Activated CD4-positive, alpha-beta T cell treated with anti-CD3 and anti-CD28 coated beads, Interleukin-2, amount 50 U/mL, for 1 hour (primary cell): ENCODE measurements at places on chromosomes 1 and 21.

GRCh38 chr1:31421371-31422040 lies 8.5 kb downstream of the SERINC2 start:
- no peak for DNase-seq

GRCh38 chr21:26945916-26946675 lies 20.8 kb downstream of the ADAMTS5 start:
- DNase-seq = no peak

GRCh38 chr1:174626031-174627025 lies 178.6 kb downstream of the GPR52 start:
- no peak for DNase-seq

GRCh38 chr1:115668579-115668978 lies 26.8 kb downstream of the VANGL1 start:
- DNase-seq = no peak

DNA sequence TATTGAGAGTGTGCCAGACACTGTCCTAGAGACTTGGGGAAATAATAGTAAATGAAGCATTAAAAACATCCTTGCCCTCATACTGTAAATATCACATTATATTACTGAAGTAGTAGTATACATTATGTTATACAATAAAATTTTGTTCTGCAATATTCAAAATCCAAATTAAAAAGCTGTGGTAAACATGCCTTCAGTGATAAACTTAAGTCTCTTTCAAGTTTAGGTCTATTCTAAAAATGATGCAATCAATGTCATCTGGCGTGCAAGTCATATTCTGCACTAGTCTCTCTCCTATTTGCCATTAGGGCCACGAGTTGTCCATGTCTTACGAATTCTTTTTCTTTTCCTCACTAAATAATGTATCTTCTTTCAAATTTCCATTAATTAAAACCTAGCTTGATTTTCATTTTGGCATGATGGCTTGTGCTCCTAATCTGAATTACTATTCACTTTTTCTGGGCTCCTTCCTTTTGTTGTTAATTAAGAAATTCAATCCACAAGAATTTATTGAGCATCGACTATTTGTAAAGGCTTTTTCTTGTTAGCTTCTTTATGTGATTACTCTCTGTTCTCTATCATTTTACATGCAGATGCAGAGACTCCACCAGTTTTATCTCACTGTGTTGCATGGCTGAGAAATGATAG lies 130.7 kb downstream of the COQ8A start:
- no peak for DNase-seq

DNA sequence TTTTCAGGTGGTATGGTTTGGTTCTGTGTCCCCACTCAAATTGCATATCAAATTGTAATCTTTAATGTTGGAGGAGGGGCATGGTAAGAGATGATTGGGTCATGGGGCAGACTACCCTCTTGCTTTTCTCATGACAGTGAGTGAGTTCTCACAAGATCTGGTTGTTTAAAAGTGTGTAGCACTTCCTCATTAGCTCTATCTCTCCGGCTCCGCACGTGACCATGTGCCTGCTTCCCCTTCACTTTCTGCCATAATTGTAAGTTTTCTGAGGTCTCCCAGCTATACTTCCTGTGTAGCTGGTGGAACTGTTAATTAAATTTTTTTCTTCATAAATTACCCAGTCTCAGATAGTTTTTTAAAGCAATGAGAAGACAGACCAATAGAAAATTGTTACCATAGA lies 843.2 kb downstream of the AMY1C start:
- no peak for DNase-seq

- DNase-seq = no peak
Observed at GRCh38 chr1:229980009-229980408, 87.0 kb upstream of the GALNT2 start.

- DNase-seq = no peak
Observed at GRCh38 chr1:6577831-6578525, 1.8 kb upstream of the ZBTB48 start.

DNA sequence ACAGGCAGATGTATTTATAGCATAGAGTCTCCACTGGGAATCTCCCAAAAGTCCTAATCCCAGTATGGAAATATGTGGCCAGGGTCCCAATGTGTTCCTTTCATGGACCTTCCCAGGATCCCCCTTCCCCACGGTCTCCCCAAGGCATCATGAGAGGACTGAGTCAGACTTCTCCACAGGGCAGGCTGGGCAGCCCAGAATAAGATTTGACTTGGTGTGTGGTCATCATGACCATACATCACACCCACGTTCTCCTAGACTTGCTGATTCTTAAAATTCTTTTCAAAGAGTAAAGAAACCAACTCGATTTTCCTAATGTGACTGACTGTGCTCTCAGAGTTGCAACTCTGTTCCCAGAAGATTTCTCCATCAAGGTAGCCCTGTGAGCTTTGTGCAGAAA lies 93.9 kb upstream of the CD34 start:
- DNase-seq = no peak

- no peak for DNase-seq
Observed at GRCh38 chr1:52266507-52266906, 99.5 kb downstream of the CC2D1B start.

DNA sequence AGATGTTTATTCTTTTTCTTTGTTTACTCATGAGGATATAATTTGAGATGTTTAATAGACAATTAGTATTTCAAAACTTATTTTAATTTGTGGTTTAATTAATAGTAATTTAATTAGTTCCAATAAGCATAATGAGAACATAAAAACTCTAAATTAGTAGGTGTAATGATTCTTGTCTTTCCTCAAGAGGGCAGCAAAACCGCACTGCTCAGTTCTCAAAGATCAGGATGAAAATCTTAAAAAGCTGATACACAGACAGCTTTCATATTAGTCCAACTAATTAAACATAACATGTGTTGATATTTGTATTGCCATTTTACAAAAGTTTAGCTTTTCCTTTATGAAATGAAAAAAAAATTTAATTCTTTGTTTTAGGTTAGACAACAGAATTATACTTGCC lies 106.7 kb upstream of the C21orf91 start:
- DNase-seq = no peak

DNA sequence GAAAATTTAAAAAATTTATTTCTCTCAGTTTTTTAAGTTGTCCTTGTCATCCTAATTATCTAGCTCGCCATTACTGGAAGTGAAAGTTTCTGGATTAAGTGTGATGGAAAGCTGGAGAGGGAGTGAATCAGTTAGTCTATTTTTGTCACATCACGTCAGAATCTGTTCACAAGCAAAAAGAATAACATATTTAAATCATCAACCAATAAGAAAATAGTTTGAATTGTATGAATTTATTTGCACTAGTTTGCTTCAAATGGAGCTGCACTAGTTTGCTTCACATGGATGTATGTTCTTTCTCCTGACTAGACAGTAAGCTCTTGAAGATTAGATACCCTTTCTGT lies 22.8 kb downstream of the PHC2 start:
- no peak for DNase-seq

DNA sequence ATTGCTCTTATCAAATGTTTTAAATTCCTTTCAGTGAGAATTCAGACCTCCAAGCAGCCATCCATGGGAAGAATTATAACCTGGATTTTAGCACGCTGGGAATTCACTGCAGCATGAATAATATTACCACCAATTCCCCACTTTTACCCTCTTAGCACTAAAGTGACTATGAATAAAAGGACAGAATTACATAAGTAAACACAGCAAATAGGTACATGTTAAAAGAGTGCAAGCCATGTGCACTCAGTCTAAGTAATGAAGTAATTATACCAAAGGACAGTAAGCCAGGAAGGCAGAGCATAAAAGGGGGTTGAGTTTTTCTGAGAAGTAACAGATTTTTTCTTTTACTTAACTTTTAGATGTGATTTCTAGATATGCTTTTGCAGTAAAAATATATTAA lies 176.3 kb downstream of the DENND1B start:
- no peak for DNase-seq

DNA sequence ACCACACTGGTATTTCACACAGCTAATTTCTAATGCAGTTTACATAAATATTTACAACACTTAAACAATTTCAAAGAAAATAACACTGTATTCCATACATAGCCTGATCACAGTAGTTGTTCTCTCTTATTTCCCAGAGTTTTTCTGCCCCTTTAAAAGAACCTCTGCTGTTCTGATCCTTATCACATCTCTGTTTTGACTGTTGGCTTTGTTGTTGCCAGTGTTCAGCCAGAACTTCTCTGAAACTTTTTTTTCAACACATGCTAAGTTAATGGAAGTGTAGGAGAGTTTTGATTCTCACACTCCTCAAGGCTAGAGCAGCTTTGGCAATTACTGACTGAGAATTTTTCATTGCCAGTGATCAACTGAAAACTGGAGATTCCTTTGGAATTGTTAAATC lies 11.1 kb downstream of the SELE start:
- DNase-seq = no peak

DNA sequence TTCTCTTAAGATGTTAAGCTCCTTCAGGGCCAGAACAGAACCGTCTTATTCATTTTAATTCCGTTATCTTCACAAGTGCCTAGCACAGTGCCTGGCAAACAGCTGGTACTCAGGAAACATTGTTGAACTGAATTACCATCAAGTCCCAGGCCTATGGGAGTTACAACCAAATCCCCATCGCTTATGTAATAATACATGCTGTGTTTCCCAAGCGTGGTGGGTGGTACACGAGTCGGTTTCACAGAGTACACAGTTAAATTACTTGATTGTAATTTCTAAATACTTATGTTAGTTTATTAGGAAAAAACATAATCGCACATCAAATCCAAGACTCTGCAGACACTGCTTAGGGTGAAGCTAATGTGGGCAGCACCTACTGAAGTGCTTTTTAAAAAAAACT lies 1.0 kb downstream of the ANGEL2 start:
- DNase-seq = no peak

DNA sequence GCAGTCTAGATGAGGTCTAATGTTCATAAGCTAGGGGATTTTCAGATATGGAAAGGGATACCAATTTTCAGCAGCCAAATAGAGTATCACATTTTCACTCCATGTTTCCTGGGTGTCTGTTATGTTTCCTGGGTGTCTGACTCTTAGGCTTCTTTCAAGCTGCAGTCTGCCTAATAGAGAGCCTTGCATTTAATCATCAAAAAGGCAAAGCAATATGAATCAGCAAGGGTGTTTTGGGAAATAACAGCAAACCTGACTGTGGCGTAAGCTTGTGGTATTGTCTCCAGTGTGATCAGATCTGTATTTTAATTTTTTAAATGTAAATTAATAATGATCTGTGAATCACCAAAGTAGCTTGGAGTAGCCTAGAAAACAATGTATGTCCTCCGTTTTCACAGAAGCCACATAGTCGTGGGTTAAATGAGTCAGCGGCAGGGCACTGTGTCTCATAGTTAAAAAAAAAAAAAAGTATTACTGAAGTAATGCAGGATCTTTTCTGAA lies 10.4 kb downstream of the LGALS8 start:
- DNase-seq = peak; percentile 12

GRCh38 chr1:197732187-197732586 lies 43.1 kb downstream of the DENND1B start:
- no peak for DNase-seq

DNA sequence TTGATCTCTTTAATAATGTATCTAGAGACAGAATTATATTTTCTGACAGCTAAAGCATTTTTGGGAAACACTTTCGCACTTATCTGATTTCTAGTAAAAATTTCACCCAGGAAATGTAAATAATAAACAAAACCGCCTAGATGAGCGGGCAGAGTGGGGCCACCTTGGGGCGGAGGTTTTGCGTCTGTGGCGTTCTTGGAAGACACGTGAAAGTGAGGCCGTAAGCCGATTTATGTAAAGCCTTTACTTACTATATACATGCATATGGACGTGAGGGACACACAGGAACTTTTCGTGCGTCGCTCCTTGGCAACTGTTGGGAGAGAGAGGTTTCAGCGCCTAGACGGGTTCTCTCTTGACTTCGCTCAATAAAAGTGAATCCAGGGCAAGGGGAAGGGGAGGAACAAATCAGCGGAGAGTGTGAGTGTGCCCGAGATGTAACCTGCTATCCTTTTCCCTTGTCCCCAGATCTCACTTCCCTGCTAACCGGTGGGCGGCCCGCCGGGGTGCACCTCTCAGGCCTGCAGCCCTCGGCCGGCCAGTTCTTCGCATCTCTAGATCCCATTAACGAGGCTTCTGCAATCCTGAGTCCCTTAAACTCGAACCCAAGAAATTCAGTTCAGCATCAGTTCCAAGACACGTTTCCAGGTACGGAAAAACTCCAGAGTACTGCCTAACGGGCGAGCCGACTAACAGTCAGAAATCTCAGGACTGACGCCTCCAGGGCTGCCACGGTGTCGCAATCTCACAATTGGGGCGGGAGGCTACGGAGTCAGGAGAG lies 1.7 kb downstream of the HLX start:
- no peak for DNase-seq

DNA sequence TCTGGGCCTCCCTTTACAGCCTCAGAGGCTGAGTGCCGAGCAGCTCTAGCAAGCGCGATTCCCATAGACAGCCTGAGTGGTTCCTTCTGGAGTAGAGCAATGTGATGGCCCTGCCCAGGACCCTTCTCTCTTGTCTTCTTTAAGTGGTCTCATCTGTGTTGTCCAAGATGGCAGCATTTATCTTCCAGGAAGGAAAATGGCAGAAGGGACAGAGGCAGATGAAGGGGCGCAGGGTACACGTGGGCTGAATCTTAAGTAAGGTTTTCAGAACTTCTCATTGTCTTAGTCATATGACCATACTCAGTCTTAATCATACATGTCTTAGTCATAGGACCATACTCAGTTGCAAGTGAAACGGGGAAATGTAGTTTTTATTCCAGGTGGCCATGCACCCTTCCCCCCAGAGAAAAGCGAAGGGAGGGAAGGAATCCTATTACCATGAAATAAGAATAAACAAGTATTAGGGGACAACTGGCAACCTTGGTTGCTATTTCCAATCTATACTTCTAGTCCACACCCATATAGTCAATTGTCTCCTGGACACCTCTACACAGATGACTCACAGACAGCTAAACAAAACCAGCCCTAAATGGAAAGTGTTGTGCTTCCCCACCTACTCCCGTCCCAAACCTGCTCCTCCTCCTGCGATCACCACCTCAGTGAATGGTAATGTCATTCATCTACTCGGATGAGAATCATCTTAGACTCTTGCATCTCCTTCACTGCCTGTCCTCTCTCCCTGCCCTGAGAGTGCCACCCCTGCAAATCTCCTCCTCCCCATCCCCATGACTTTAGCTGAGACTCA lies 13.3 kb downstream of the OVAAL start:
- DNase-seq = no peak

- peak; percentile 58 for DNase-seq
Observed at GRCh38 chr1:92961896-92962752, 862 bp upstream of the DIPK1A start.

DNA sequence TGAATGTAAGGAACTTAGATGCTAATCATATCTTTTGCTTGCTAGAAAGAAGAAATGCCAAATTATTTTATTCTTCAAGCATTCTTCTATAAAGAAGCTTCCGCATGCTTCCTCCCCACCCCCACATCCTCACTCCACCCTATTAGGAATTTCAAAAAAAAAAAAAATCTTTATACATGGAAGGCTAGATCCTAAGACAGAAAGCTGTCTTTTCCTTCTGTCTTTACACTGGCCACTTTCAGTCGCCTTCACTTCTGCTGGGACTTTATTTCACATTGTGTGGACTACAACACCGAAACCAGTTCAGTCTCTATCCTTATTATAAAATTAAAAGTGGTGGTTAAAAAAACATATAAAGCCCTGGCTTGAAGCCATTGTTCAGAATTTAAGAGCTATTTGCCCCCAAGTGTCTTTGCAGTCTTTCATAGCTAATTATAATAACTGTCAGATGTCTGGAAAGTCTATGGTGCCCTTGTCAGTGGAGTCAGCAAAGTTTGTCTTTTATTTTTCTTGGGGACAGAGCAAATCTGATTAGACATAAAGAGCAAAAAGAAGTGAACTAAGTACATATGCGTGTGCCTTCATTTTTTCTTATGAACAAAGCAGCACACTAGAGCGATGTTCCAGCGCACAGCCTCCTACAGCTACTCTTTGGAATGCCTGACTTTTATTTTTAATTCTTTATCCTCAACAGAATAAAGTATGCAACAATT lies 297.7 kb downstream of the PTPRC start:
- DNase-seq = no peak
